GOT3 (cell line): ENCODE measurements at places on chromosomes 1 and 21.

GRCh38 chr1:211519602-211520001 is 27.6 kb upstream of the RD3 start:
- no peak for DNase-seq

DNA sequence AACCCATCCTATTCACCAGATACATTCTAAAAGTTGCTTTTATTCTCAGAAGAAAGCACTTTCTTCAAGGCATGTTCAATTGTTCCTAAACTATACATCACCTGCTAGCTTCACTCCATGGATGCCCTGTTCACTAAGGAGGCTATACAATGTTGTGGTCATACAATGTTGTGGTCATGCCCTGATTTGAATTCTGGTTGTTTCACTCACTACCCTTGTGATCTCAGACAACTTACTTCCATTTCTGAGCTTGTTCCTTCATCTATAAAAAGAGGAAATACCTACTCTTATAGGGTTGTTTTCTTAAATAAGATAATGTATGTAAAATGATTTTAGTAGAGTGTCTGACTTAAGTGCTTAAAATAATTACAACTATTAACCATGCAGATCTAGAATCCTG is 19.7 kb downstream of the EDEM3 start:
- no peak for DNase-seq

- DNase-seq: no peak
These were observed 12.1 kb downstream of the POU2F1 start for GRCh38 chr1:167232801-167233200.

- DNase-seq: no peak
These were observed 2.5 kb downstream of the BACE2 start for GRCh38 chr21:41170442-41170841.

GRCh38 chr1:53982034-53982762 is 35.8 kb downstream of the LDLRAD1 start:
- DNase-seq: no peak

GRCh38 chr1:84583648-84584047 is 9.4 kb upstream of the CTBS start:
- DNase-seq: no peak

GRCh38 chr1:45796946-45797345 is 6.5 kb upstream of the MAST2 start:
- DNase-seq: no peak

GRCh38 chr1:5954964-5955363 is 37.3 kb downstream of the NPHP4 start:
- no peak for DNase-seq

GRCh38 chr1:230832476-230832875 is 35.8 kb downstream of the C1orf198 start:
- no peak for DNase-seq

DNA sequence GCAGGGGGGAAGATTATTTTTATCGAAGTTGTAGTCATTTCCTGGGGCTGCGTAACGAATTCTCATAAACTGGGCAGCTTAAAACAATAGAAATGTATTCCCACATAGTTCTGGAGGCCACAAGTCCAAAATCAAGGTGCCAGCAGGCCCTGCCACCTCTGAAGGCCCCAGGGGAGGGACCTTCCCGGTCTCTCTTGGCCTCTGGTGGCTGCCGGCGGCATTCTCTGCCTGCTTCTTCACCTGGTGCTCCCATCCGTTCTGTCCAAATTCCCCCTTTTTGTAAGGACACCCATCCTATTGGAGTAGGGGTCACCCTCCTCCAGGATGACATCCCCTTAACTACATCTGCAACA is 92.8 kb downstream of the PDE9A start:
- no peak for DNase-seq
